H1 (cell line): ENCODE measurements at places on chromosomes 16 and 17.

DNA sequence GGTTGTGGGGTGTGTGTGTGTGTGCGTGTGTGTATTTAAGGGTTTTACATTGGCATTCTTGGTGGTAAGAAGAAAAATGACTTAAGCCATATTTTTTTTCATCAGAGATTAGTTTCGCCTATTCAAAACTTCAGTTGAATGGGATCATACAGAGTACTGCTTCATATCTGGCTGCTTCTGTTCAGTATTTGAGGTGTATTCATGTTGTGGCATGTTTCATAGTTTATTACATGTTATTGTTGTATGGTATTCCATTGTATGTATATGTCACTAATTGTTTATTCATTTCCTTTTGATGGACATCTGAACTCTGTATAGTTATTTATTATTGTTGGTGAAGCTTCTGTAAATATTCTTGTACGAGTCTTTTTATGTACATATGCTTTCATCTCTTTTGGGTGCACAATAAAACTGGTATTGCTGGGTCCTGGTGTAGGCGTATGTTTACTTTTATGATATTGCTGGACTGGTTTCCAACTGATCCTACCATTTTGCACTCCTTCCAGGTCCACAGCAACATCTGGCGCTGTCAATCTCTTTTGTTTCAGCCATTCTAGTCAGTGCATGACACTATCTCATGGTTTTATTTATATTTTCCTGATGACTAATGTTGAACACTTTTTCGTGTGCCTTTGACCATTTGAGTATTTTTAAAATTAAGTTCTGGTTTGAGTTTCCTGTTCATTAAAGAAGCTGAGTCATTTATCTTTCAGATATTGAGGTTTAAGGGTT, 77.4 kb upstream of the MAF start:
- H3K27me3 ChIP-seq, result no peaks in the 10 kb centered on the region
- H3K36me3 ChIP-seq, result no peaks in the 10 kb centered on the region
- no peak for DNase-seq
- H3K4me1 ChIP-seq, result no peaks in the 10 kb centered on the region
- no peak overlapping the region for H3K4me3 ChIP-seq

DNA sequence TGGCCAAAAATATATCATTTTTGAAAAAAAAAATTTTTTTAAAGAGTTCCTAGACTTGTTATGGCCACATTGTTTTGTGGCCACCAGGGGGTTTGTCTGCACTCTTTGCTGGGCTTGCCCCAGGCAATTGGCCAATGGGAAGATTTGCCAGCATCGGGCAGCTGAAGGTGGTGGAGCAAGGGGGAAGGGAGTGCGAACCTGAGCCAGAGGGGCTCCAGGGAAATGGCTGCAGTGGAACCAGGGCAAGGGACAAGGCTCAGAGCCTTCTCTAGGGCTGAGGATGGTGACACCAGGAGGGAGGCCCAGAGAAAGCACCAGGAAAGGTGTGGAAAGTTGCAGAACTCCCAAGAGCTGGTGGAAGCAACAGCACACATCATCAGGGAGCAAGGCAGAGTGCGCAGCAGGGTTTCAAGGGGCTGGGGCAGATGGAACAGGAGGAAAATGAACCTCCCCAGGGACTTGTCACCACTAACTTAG, 15.5 kb upstream of the CMIP start:
- no peak for DNase-seq
- no peaks in the 10 kb centered on the region for H3K27me3 ChIP-seq
- no peaks in the 10 kb centered on the region for H3K36me3 ChIP-seq
- H3K27ac ChIP-seq, result no peak overlapping the region
- no peak overlapping the region for H3K4me3 ChIP-seq

GRCh38 chr17:12768255-12768654, 21.0 kb upstream of the ARHGAP44 start:
- no peaks in the 10 kb centered on the region for H3K36me3 ChIP-seq
- H3K4me3 ChIP-seq, result no peak overlapping the region
- H3K27ac ChIP-seq, result no peak overlapping the region

DNA sequence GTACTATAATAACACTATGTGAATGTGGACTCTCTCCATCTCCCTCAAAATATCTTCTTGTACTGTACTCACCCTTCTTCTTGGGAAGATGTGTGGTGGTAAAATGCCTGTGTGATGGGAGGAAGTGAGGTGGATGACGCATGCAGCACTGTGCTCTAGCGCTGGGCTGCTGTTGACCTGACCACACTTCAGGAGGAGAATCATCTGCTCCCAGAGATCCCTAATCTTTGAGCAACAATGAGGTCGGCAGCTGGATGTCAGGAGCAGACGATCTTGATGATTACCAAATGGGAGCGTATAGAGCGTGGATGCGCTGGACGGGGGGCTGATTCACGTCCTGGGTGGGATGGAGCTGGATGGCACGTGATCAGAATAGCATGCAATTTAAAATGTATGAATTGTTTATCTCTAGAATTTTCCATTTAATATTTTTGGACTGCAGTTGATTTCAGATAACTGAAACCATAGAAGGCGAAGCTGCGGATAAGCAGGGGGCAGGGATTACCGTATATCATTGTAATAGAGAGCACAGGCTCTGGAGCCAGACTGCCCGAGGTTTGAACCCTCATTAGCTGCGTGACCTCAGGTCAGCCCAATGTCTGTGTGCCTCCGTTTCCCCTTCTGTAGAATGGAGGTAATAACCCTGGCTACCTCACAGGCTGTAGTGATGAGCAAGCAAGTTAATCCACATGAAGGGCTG, 23.7 kb upstream of the CYLD start:
- H3K4me3 ChIP-seq, result no peak overlapping the region
- no peak for DNase-seq
- H3K27ac ChIP-seq, result no peak overlapping the region
- H3K36me3 ChIP-seq, result no peaks in the 10 kb centered on the region
- H3K4me1 ChIP-seq, result no peaks in the 10 kb centered on the region

- no peak for DNase-seq
- no peak overlapping the region for H3K27ac ChIP-seq
Measured at GRCh38 chr17:71933306-71933705, 187.5 kb upstream of the SOX9 start.

GRCh38 chr17:61904094-61904710, 23.6 kb downstream of the INTS2 start:
- peaks cover 47% of the 10 kb centered on the region for H3K36me3 ChIP-seq
- no peaks in the 10 kb centered on the region for H3K4me1 ChIP-seq
- no peak for DNase-seq
- H3K27me3 ChIP-seq, result no peaks in the 10 kb centered on the region

DNA sequence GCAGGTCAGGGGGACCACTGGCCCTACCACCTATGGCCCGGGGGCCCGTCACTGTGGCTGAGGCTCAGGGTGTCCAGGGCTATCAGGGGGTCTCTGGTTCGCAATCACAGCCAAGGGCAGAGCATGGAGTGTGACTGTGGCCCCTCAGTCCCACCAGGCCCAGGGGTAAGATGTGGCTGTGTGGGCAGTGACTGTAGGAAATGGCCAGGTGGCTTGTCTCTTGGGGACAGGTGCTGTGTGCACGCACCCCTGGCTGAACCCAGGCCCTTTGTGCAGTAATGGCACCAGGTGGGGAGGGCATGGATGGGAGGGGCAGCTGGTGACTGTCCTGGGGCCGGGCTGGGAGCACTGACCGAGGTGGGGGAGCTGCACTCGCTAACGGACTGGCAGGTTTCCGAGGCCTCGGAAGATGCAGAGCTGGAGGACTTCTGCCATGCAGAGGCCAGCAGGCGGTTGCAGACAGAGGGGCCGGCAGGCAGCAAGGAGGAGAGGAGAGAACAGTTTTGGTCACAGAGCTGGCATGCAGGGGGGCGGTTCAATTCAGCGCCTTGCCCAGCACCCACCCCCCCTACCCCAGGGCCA, 18.8 kb downstream of the IL34 start:
- no peak for DNase-seq
- no peaks in the 10 kb centered on the region for H3K27me3 ChIP-seq
- H3K4me3 ChIP-seq, result no peak overlapping the region
- no peak overlapping the region for H3K27ac ChIP-seq

GRCh38 chr16:68361485-68361884, 50.7 kb downstream of the PRMT7 start:
- H3K4me3 ChIP-seq, result no peak overlapping the region
- peaks cover 17% of the 10 kb centered on the region; the same call in 1 of the 2 replicates for H3K36me3 ChIP-seq
- H3K27ac ChIP-seq, result no peak overlapping the region
- DNase-seq, result no peak
- H3K4me1 ChIP-seq, result 0 out of 2 replicates have a peak, but pooled peaks cover 3% of the 10 kb centered on the region

GRCh38 chr17:78130437-78131101, at the start of gene TMC8:
Gene TMC8, plus strand, starts transcription at chr17:78130771. Its CDS starts 818 bp downstream, at chr17:78131589.
- no peaks in the 10 kb centered on the region for H3K4me1 ChIP-seq
- DNase-seq, result no peak
- H3K27me3 ChIP-seq, result no peaks in the 10 kb centered on the region
- H3K27ac ChIP-seq, result no peak within 1 kb of the TSS
- H3K4me3 ChIP-seq, result peak within 1 kb of the TSS; percentile 58

DNA sequence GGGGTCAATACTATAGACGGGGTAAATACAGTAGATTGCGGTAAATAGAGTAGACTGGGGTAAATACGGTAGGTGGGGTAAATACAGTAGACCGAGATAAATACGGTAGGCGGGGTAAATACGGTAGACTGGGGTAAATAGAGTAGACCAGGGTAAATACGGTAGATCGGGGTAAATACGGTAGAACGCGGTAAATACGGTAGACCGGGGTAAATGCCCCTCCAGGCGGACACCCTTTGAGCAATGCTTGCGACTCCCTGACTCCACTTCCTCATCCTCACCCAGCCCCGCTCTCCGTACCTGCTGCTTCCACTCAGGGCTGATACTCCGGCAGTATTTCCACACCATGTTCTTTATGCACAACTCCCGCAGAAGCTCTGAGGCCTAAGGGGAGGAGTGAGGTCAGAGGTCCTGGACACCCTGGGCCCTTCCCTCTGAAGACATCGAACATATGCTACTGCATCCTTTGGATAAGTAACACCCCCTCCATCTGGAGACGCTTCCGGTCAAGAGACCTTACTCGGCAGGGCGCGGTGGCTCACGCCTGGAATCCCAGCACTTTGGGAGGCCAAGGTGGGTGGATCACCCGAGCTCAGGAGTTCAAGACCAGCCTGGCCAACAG, 13.3 kb upstream of the CRK start:
- H3K36me3 ChIP-seq, result peaks cover 6% of the 10 kb centered on the region; the same call in 1 of the 2 replicates
- DNase-seq, result no peak
- H3K27me3 ChIP-seq, result no peaks in the 10 kb centered on the region
- H3K4me1 ChIP-seq, result no peaks in the 10 kb centered on the region
- no peak overlapping the region for H3K4me3 ChIP-seq

- no peaks in the 10 kb centered on the region for H3K36me3 ChIP-seq
- H3K4me3 ChIP-seq, result no peak overlapping the region
- no peaks in the 10 kb centered on the region for H3K27me3 ChIP-seq
- H3K27ac ChIP-seq, result no peak overlapping the region
Measured at GRCh38 chr16:75088216-75088615, 28.4 kb downstream of the LDHD start.

DNA sequence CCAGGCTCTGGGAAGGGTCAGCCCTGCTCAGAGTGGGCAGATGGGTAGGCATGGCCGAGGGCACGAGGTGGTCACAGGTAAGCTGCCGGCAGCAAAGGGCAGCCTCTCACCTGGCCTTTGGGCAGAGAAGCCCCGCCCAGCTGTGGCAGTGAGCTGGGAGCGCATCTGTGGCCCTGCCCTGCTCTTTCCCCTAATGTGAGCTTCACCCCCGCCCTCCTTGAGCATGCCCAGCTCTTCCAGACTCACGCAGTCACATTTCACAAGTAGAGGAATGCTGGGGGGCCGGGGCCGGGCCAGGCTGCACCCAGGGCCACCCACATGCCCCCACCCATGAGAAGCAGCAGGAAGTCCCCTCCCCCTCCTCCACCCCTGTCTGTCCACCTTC, 40.7 kb upstream of the SLC38A10 start:
- H3K4me3 ChIP-seq, result no peak overlapping the region
- DNase-seq, result no peak
- H3K4me1 ChIP-seq, result peaks cover 39% of the 10 kb centered on the region
- no peaks in the 10 kb centered on the region for H3K36me3 ChIP-seq
- H3K27me3 ChIP-seq, result peaks cover 16% of the 10 kb centered on the region

DNA sequence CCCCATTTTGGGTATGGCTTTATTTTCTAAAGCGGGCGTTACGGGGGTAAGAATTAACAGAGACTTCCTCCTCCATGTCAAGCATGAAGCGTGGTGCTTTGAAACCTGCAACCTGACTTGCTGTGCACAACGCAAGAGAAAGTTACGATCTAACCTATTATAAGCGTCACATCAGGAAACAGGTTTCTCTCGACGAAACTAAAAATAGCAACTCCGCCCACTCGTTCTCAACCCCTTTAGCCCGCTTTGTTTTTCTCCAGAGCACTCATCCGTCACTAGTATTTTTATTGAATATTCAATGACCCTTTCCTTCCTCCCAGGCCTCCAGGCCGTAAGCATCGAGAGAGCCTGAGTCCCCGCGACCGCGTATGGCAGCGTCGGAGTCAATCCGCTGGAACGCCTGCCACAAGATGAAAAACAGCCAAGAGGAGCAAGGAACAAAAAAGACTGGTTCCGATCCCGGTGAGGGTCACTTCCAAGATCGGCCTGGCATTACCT, 555 bp downstream of the NUP88 start:
- H3K27me3 ChIP-seq, result no peaks in the 10 kb centered on the region
- peak overlapping the region; percentile 93 for H3K27ac ChIP-seq
- H3K36me3 ChIP-seq, result peaks cover 59% of the 10 kb centered on the region
- DNase-seq, result no peak

- no peak overlapping the region for H3K4me3 ChIP-seq
- no peak overlapping the region for H3K27ac ChIP-seq
- DNase-seq, result no peak
- no peaks in the 10 kb centered on the region for H3K4me1 ChIP-seq
- no peaks in the 10 kb centered on the region for H3K36me3 ChIP-seq
Measured at GRCh38 chr16:10862438-10862837, 14.6 kb upstream of the CIITA start.

DNA sequence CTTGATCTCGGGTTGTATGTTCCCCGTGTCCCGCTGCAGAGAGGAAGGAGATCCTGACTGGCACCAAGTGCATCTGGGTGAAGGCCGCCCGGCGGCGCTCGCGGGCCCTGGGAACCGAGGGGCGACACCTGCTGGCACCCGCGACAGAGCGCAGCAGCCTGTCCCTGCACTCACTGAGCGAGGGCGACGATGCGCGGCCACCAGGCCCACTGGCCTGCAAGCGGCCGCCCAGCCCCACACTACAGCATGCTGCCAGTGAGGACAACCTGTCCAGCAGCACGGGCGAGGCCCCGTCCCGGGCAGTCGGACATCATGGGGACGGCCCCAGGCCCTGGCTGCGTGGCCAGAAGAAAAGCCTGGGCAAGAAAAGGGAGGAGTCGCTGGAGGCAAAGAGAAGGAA, 7.5 kb downstream of the BTBD17 start:
- no peaks in the 10 kb centered on the region for H3K36me3 ChIP-seq
- H3K4me3 ChIP-seq, result no peak overlapping the region
- no peak overlapping the region for H3K27ac ChIP-seq
- no peak for DNase-seq
- no peaks in the 10 kb centered on the region for H3K4me1 ChIP-seq
